Pancreas (tissue), 10 donors: ENCODE measurements at places on chromosomes 3 and 15.
A peak's percentile ranks its signal among the peaks of the same experiment; 100 is the strongest.

DNA sequence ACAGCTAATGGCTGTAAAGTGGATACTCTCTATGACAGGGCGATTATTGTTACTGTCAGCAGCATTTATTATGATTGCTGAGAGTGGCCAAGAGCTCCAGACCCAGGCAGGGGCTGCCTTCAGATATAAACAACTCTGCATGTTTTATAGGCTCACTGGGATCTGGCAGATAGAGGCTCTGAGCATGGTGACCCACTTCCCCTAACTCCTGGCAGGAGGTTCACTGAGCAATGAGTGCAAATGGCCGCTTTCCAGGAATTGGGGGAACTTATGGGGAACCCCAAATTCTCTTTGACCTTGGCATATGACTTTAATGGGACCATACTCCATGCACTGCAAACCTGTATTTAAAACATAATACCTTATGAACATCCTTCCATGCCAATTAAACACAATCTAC lies 59.0 kb downstream of the SCN5A start:
- peak; percentile 1 for DNase-seq
- H3K36me3 ChIP-seq: no peaks in the 10 kb centered on the region
- no peak overlapping the region for H3K27ac ChIP-seq
- no peaks in the 10 kb centered on the region for H3K27me3 ChIP-seq

- DNase-seq: no peak
- no peak overlapping the region for H3K27ac ChIP-seq
- no peaks in the 10 kb centered on the region for H3K27me3 ChIP-seq
- no peaks in the 10 kb centered on the region for H3K36me3 ChIP-seq
- H3K4me3 ChIP-seq: no peak overlapping the region
- H3K4me1 ChIP-seq: no peaks in the 10 kb centered on the region
These were observed 100.6 kb upstream of the SLC24A5 start for GRCh38 chr15:48020166-48020565.

DNA sequence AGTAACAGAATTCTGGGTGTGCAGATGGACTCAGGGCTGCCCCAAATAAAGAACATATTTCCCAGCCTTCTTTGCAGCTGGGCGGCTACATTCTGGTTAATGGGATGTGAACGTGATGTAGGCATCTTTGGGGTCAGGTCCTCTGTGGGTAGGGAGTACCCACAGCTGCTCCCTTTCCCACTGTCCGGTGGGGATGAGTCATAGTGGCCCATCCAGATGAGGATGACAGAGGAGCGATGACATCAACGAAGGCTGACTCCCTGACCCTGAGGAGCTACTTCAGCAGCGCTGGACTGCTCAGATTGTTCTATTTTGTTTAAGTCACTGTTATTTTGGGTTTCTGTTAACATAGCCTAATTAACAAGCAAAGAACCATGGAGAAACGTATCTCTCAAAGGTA lies 38.0 kb downstream of the SRPRB start:
- no peaks in the 10 kb centered on the region for H3K27me3 ChIP-seq
- H3K36me3 ChIP-seq: no peaks in the 10 kb centered on the region
- no peak overlapping the region for H3K27ac ChIP-seq
- no peak for DNase-seq
- no peaks in the 10 kb centered on the region for H3K4me1 ChIP-seq

GRCh38 chr3:26657348-26657976 lies 34.9 kb downstream of the LRRC3B start:
- no peak overlapping the region for H3K27ac ChIP-seq
- H3K4me3 ChIP-seq: no peak overlapping the region
- peaks cover 8% of the 10 kb centered on the region for H3K4me1 ChIP-seq
- no peaks in the 10 kb centered on the region for H3K36me3 ChIP-seq
